GM06990 (cell line): ENCODE measurements at places on chromosomes 5 and 9.

GRCh38 chr5:61981886-61982285 is 324.1 kb upstream of the KIF2A start:
- DNase-seq = no peak

DNA sequence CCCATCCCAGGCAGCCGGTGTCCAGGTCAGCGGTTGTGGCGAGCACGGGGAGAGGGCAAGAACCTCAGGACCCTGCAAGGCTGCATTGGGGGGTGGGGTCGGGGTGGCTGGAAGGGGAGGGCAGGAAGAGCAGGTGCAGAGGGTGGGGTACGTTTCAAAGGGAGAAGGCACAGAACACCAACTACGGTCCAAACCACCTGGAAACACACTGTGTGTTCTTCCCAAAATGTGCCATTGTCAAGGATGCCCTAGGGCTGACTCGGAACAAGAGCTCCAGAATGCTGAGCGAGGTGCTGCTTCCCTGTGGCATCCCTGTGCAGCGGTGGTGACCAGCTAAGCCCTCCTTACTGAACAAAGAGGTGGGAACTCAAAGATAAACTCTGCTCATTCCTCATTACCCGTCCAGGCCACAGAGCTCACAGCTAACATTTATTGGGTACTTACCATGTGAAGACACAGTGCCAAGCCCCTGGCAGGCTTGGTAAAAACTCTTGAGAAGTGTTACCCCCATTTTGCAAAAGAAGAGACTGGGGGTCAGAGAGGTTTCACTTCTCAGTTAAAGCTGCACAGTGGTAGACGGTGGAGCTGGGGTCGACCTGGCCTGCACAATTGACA is 153.8 kb downstream of the COL23A1 start:
- no peak for DNase-seq

GRCh38 chr5:32600054-32600622 is 14.8 kb downstream of the SUB1 start:
- DNase-seq = no peak

DNA sequence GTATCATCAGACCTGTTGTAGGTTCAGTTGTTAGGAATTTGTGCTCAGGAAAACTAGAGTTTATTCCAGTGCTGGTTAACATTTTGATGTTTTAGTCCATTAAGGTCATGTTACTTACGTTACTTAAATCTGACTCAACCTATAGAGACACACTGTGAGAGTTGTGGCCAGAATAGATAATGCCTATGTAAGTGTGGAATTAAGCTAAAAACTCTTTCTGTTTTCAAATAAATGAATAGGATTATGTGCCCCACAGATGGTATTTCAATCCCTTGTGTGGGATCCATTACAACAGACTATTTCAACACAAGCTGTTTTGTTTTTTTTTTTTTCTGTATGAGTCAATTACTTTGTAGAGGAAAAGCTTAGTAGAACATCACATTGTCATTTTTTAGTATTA is 68.1 kb downstream of the MEGF10 start:
- no peak for DNase-seq

- DNase-seq = no peak
Observed at GRCh38 chr9:73684601-73685000, 532.9 kb downstream of the ANXA1 start.

- DNase-seq = no peak
Observed at GRCh38 chr9:110126986-110127864, 80.7 kb downstream of the C9orf152 start.

- DNase-seq = no peak
Observed at GRCh38 chr9:128109050-128109709, 18.3 kb downstream of the PTGES2 start.

DNA sequence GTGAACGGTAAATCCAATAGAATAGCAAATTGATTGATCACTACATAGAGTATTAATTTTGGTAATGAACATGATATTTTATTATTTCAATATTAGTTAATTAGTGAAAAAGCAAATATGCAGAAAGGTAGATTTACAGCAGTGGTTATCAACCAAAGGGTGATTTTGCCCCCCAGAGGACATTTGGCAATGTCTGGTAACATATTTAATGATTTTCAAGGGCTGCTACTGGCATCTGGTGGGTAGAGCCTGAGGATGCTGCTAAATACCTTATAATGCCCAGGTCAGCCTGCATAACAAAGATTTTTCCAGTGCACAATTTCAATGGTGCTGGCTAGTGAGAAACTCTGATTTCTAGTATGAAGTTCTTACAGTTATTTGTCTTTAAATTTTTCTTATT is 1313.7 kb downstream of the PTPRD start:
- DNase-seq = no peak

DNA sequence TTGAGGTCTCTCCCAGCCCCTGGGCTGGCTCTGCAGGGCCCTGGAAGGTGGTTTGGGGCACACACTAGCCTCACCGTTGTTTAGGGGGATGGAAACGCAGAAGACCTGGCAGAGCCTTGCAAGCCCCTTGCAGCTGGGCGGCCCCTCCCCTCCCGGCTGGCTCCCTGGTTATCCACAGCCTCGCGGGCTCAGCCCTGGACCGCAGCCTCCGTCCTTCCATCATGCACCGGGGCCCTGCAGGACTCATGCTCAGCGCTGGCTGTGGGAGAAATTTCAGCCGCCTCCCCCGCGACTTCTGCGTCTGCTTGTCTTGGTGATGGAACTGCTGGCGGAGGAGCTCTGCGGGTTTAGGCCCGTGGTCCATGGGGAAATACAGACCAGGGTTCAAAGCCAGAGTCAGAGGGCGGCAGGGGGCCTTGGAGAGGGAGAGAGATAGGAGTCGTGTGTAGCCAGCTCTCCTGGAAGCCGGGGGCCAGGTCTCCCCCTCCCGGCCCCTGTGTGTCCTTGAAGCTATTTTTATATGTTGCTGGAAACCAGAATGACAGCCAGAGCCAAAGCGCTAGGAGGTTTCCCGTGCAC is 75.8 kb upstream of the IER5L start:
- DNase-seq = no peak
